ENCODE measurements at places on chromosomes 11 and 22. TPM values are rescaled to one million over a fixed set of nuclear protein-coding genes. Genes with fewer than 3 reads are reported as not detected.
A peak's percentile ranks its signal among the peaks of the same experiment; 100 is the strongest.

- peak; percentile 7 for DNase-seq
Measured at GRCh38 chr22:19679522-19680101, 34.7 kb upstream of the SEPTIN5 start.

DNA sequence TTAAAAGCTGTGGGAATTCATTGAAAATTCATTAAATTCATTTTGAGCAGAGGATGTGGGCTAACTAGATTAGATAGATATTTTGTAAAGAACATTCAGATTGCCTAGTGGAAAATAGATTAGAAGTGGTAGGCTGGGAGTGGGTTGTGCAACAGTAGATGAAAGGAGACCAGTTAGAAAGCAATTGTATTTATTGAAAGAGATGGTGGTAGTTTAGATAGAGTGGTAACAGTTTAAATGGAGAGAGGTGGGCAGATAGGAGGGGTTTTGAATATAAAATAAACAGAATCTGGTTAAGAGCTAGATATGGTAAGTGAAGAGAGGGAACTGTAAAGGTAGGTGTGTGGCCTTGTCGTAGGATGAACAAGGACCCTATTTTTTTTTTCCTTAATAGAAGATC lies 34.5 kb downstream of the METTL15 start:
- no peak for DNase-seq

DNA sequence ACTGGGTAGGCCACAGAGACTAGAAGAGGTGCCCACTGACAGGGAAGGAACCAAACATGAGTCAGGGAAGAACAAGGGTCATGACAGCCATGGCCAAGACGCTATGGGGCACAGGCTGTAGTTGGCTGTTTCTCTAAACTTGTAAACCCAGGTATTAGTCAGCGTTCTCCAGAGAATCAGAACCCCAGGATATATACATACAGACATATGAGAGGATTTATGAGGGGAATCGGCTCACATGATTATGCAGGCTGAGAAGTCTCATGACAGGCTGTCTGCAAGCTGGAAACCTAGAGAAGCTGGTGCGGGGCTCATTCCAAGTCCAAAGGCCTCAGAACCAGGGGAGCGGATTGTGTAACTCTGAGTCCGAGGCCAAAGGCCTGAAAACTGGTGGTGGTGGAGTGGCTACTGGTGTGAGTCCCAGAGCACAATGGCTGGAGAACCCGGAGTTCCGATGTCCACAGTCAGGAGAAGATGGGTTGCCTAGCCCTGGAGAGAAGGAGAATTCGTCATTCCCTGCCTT lies 29.7 kb upstream of the CD81 start:
- no peak for DNase-seq

DNA sequence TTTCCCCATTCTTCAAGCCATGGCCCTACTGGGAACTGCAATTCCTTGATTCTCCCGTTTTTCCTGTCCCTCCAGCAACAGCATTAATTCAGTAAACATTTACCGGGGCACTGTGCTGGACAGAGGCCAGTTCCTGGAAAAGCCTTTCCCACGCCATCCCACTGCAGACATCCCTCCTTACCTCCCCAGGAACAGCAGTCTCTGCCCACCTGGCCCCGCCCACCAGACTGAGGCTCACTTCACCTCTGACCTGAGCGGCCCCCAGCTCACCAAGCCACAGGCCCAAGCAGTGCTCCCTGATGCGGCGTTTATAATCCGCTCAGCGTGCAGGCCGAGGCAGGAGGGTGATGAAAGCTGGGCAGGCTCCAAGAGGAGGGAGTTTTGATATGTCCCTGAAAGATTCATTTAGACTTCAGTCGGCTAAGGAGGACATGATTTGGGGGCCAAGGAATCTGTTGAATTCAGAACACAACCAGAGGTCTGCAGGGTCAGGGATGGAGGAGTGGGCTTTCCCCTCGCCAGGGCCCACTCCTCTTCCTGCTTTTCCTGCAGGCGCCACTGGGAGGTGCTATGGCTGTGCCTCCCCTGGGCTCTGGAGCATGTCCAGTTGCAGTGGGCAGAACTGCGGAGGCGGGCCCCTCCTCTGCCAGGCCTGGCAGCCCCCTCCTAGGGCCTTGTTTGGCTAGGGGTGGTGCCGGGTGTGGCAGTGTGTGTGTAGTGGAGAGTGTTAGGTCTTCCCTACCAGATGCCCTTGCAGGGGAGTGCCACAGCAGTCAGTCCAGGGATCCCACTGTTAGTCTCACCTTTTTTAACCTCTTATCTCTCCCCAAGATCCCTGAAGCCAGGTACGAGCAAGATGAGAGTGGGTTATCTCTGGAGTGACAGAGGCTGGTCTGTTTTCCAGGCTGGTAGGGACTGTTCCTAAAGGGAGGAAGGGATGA lies 1.4 kb upstream of the TAGLN start:
- DNase-seq = no peak

DNA sequence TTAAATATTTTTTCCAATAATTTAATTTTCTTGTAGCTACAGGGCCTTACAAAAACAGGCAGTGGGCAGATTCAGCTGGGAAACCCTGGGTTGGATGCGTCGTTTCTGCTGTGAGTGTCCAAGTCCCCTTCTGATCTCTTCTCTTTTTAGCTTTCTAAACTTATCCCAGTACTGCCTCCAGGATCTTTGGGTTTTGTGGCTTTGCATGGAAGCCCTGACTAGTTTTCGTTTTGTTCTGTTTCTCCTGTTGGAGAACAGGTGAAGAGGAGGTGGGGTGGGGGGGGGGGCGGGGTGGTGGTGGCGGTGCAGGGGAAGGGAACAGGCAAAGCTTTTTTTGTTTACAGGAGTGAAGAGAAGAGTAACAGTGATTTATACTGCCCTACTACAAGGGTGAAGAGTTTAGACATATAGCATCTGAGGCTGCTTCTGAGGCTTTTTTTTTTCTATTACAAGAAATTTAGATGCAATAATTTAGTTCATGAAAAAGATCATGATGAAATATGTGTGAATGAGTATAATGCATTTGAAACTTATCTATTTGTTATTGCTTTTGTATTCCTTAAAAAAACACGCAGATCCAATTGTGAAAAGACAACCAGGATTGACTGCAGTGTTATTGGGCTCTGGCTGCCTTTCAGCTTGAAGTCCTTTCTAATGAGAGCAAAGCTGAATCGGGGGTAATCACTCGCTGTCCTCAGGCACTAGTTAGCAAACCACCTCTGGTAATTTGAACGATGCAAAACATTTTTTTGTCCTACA lies 142.9 kb downstream of the NCAM1 start:
- no peak for DNase-seq

DNA sequence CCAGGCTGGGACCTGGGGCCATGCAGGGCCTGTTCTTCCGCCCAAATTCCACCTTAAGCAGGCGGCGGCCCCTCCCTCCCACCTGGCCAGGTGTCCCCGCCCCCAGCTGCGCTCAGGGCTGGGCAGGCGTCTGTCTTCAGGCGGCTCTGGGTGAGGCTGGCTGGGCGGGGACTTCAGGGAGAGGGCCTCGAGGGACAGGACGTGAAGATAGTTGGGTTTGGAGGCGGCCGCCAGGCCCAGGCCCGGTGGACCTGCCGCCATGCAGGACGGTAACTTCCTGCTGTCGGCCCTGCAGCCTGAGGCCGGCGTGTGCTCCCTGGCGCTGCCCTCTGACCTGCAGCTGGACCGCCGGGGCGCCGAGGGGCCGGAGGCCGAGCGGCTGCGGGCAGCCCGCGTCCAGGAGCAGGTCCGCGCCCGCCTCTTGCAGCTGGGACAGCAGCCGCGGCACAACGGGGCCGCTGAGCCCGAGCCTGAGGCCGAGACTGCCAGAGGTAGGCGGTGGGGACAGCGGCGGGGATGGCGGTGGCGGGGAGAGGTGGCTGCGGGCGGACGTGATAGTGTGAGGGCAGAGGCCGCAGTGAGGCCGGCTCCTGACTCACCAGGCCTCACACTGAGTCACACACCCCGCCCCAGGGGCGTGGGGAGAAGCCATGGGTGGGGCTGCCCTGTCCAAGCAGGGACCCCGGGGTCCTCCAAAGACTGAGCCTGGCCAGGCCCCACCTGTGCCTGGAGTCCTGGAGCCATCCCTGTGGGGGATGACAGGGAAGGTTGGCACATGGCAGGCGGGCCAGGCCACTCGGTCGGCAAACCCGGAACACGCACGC lies at the start of gene PKP3:
Gene PKP3, plus strand, starts transcription at position 176 of the 824 bp plus-strand sequence. Its CDS starts 84 bp downstream, at position 260.
- peak; percentile 86 for DNase-seq

GRCh38 chr11:97717922-97718321 lies 1302.8 kb upstream of the CNTN5 start:
- DNase-seq = no peak

Gene TUBGCP6
- polyA plus RNA-seq = 14.2 TPM

DNA sequence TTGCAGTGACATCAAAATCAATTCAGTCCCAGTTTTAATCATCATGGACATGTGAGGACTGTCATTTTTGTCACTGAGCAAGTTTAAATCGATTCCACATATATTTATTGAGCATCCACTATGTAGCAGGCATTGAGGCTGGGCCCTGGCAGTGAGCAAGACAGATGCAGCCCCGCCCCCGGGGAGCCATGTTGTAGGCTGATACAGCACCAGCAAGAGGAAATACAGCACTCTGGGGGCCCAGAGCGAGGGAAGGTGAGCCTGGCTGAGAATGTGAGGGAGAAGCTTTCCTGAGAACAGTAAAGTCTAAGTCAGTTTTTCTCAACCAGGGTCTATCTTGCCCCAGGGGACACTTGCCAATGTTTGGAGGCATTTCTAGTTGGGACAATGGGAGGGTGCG lies 108.6 kb upstream of the ASPHD2 start:
- DNase-seq = no peak

GRCh38 chr11:326842-327580 lies 6.4 kb upstream of the IFITM3 start:
- no peak for DNase-seq

DNA sequence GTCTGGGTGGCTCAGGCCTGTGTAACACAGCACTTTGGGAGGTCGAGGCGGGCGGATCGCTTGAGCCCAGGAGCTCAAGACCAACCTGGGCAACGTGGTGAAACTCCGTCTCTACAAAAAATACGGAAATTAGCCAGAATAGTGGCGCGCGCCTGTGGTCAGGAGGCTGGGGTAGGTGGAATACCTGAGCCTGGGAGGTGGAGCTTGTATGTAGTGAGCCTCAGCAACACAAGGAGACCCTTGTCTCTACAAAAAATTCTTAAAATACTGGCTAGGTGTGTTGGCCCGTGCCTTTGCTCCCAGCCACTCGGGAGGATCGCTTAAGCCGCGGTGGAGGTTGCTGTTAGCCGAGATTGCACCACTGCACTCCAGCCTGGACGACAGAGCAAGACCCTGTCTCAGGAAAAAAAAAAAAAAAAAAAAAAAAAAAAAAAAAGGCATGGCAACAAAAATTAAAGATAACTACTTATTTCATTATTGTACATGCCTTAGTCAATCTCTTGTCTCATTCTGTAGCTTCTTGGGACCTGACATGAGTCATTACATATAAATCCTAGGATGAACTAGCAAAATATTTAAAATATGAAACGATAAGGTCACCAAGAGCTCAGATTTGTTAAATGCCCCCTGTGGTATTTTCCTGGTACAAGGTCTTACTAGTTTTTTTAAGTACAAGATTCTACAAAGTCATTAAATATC lies 1.1 kb downstream of the TAF1D start:
- peak; percentile 25 for DNase-seq

Gene HEPHL1
- not detected for polyA plus RNA-seq

GRCh38 chr11:77039491-77040400 lies 5.5 kb downstream of the B3GNT6 start:
- no peak for DNase-seq

Gene TUB
- 13.2 TPM for polyA plus RNA-seq

- no peak for DNase-seq
Measured at GRCh38 chr22:41833369-41834004, 582 bp downstream of the SREBF2 start.

All from A549 (cell line).